ENCODE measurements at places on chromosomes 16 and 17.

- no peak for DNase-seq
Observed at GRCh38 chr17:1905190-1905913, 75.5 kb downstream of the RPA1 start.

- no peak for DNase-seq
Observed at GRCh38 chr17:75769536-75769935, 4.5 kb upstream of the GALK1 start.

DNA sequence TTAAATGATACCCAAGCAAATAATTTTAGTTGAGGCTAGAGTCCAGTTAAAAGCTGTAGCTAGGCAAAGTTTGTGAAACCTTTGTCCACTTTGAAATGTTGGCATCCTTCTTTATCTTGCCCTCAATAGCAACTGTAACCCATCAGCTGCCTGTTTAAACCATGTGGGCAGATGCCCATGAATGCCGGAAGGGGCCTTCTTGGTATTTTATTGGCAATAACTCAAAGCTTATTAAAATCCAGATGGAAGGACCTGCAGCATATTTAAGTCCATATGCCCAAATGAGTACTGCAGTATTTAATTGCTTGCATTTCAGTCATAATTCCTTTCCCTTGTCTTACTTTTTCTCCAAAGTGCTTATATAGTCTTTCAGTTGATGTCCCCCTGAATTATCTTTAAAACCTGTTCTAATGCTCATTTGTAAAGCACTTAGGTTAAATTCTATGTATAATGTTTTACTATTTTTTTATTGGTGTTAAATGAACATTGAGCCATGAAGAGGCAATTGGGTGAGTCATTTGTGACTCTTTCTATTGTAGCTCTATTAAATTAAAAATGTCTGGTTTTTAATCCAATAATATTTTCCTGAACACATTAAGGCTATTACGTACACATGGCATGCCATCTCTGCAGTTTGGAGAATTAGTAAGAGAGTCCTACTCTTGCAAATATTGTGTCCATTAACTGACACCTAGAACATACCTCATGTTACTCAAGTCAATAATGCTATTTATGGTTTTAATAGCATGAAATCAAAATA, 225.3 kb downstream of the KCNJ2 start:
- DNase-seq = no peak

GRCh38 chr16:83171396-83171795, 544.6 kb downstream of the CDH13 start:
- no peak for DNase-seq

DNA sequence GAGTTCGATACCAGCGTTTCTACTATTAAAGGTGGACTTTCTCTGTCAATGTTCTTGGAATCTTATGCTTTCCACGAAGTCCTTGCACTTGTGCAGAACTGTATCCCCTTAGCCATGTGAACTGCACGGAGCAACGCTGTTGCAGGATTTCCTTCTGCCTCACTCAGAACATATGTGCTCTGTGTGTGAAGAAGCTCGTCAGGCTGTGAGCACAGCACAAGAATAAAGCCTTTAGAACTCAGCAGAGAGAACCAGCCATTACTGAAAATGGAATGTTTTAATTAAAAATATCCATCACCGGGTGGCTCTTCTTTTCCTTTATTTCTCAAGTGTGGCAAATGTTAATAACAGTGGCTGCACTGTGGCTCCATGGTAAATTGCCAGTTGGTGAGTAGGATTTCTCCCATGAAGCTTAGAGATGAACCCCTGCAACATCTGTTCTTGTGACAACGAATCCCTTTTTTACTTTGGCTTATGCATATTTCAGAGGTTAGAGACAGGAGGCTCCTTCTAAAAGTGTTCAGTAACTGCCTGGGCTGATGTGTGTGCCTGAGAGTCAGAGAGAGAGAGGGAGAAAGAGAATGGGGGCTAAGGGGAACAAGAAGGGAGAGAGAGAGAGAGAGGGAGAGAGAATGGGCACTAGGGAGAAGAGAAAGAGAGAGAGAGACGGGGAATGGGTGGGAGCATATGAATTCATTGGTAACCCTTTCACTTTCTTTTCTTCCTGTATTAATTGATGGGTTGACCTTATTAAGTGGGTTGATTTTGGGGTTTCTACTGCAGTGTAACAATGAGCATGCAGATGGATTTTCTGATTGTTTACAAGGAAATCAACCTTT, 50.0 kb downstream of the RPTOR start:
- no peak for DNase-seq

- DNase-seq = peak; percentile 59
Observed at GRCh38 chr16:28977703-28978662, 3.4 kb downstream of the SPNS1 start.

- DNase-seq = no peak
Observed at GRCh38 chr16:24936151-24936550, 79.0 kb downstream of the ARHGAP17 start.

All from B cell (primary cell).